ENCODE measurements at places on chromosomes 4 and X.
A peak's percentile ranks its signal among the peaks of the same experiment; 100 is the strongest.

GRCh38 chr4:48653217-48654014 lies 126.7 kb downstream of the FRYL start:
- peak; percentile 28 for DNase-seq

DNA sequence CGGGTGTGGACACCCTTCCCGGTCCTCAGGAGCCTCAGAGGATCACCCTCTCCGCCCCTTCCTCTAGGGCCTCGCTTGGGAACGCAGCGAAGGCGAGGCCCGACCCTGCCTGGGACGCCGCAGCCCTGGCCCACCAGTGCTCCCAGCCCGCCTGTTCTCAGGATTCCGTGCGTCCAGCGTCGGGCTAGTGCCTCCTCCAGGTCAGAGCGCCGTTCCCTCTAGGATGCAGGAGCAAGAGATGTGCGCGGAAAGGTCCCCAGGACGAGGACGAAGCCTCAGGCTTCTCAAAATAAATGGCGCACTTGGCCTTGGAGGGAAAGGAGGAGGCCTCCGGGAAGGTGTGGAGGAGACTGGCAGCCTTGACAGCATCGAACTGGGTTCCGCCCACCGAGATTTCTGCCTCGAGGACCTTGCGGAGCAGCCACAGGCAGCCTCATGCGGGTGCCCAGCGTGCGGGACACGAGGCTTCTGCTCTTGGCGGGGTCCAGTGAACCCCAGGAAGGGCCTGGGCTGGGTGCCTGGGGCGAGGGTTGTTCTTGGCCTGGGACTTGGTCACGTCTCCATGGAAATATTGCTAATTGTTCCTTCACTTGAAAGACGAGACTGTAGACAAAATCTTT lies 35.1 kb downstream of the PITX2 start:
- DNase-seq = no peak

DNA sequence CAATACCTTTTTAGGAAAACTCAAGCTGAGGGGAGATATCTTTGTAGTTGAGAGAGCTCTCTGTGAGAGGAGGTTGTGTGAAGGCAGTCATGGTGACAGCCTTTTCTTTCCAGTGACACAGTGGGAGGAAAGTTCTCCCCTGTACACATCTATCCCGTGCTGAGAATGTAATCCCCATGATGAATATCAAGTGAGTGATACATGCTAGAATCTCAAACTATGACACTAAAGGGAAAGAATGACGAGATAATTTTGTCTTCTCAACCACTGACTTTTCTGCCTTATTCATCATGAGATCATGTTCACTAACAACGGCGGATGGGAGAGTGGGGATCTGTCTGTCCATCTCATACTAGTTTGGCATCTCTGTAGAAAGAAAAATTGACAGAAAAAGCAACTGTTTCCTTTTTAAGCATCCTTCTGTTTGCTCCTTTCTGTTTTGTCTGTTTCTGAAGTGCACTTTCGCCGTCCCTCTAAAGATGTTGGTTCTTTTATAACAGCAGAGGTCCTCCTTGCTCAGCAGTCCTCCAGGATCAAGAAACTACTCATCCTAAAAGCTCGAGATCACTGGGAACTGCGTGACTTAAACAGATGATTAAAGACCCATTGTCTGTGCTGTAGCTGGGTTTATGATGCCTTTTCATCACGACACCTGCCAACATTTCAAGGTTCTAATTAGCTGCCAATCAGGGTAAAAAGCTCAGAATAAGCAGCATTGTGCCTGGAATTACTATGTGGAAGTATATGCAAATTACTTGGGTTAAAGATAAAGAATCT lies 137.6 kb downstream of the DCK start:
- DNase-seq = no peak

- no peak for DNase-seq
Observed at GRCh38 chr4:118076958-118077766, 42.9 kb downstream of the NDST3 start.

GRCh38 chr4:34628471-34628870 lies 1615.8 kb downstream of the ARAP2 start:
- DNase-seq = no peak

GRCh38 chr4:110074570-110074969 lies 123.8 kb downstream of the ELOVL6 start:
- DNase-seq = no peak

GRCh38 chr4:98939892-98940298 lies 11.0 kb upstream of the EIF4E start:
- DNase-seq = peak; percentile 58
